ENCODE measurements at places on chromosomes 4 and X. TPM values are rescaled to one million over a fixed set of nuclear protein-coding genes. Genes with fewer than 3 reads are reported as not detected.

GRCh38 chr4:33628296-33628695, 2616.0 kb downstream of the ARAP2 start:
- no peak for DNase-seq

GRCh38 chr4:106371161-106371560, 2.6 kb upstream of the GIMD1 start:
- DNase-seq: no peak

- peak; percentile 49 for DNase-seq
Observed at GRCh38 chr4:39528061-39528465, 824 bp upstream of the UGDH start.

GRCh38 chr4:140556372-140557085, 12.2 kb downstream of the UCP1 start:
- no peak for DNase-seq

DNA sequence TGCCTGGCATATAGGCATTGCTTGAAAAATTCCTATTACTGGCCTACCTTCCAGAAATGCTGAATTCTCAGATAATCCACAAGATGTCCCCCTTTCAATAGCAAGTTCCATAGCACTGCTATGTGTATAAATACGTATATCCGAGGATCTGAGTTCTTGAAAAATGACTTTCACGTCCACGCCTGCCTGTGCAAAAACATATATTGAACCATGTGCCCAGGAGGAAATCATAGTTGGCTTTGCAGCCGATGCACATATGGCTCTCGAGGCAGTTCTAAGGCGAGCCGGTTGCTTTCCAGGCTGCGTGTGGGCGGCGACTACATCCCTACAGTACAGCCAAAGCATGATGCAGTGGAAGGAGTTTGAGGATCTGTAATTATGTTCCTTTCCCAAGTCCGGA, 55.4 kb upstream of the ESX1 start:
- no peak for DNase-seq

DNA sequence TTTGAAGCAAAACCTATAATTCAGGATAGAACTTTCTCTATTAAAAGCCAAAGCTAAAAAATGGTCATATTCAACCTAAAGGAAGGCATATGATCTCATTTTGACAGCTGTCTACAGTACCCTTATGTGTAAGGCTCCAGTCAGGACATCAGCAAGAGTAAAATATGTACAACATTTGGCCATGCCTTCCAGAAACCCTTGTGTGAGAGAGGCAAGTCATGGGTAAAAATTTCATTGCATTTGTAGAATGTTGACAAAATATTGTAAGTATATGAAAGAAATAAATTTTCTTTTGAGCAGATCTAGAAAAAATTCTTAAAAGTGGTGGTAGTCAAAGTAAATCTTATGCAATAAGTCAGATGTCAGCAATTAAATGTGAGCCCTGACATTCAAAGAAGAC, 132.3 kb downstream of the SLC39A8 start:
- no peak for DNase-seq

DNA sequence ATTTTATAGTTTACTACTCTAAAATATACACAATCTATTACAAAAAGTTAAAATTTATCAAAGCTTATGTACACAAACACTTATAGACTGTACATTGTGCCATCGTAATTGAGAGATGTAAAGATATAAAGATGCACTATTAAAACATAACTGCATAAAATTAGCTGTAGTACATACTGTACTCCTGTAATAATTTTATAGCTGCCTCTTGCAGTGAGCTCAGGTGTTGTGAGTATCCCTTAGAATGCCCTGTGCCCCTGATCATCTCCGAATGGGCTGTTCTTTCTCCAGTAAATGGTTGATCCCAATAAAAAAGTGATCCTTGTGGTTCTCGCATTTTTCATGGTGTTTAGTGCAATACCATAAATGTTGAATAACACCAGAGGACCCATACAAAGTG, 101.2 kb downstream of the TMEM164 start:
- no peak for DNase-seq

- DNase-seq: no peak
Observed at GRCh38 chr4:147617841-147618691, 869 bp downstream of the TMEM184C start.

DNA sequence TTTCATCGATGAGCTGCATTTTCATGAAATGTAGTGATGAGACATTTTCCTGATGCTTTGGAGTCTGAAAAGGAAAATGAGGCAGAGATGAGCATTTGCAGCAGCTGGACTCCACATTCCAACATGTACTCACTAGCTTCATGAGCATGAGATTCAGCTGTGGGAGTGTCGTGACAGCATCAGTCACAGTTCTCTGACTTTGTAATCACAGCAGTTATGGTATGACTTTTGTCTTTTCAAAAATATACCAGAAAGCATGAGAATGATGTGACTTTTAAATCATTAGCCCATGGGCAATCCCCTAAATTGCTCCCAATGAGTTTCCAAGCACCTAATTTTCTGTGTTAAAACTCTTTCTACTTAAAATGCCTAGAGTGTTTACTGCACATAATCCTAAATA, 18.3 kb upstream of the MSL3 start:
- DNase-seq: no peak

DNA sequence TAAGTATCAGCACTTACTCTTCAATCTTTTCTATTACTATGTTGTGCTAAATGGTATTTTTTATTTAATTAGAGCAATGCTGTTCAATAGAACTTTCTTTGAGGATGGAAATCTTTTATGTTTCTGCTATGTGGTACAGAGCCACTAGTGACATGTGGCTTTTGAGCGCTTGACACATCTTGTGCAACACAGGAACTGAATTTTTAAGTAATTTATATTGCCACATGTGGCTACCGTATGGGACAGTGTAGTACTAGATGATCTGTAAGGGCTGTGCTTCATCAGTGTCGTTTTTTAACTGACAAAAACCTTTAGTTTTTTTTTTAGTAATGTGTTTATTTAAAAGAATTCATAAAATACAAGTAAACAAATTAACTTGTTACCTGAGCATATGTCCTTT, 22.4 kb downstream of the HPRT1 start:
- DNase-seq: no peak

DNA sequence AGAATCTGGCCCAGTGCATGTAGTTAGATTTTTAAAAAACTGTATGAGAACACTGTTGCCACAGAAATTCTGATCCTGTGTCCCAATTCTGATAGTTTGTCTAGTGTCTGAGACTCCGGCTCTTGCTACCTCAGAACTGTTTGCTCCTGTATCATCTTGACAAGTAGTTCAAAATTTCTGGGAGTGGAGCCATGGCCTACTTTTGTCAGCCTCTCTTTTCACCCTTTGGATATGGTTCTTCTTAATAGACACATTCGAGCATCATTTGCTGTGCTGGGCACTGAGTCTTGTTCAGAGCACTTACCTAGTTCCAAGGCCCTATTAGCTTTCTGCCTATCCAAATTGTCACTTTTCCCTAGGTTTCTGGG, 46.9 kb downstream of the ATP10D start:
- DNase-seq: no peak

- no peak for DNase-seq
Observed at GRCh38 chr4:8290701-8290970, 21.1 kb downstream of the HTRA3 start.

GRCh38 chr4:5019274-5019673, at the start of gene CYTL1:
CYTL1 (minus strand) TSS chr4:5019458; CDS start chr4:5019445, 13 bp downstream.
- no peak for DNase-seq

GRCh38 chr4:108072300-108072699, 82.6 kb downstream of the HADH start:
- DNase-seq: no peak

DNA sequence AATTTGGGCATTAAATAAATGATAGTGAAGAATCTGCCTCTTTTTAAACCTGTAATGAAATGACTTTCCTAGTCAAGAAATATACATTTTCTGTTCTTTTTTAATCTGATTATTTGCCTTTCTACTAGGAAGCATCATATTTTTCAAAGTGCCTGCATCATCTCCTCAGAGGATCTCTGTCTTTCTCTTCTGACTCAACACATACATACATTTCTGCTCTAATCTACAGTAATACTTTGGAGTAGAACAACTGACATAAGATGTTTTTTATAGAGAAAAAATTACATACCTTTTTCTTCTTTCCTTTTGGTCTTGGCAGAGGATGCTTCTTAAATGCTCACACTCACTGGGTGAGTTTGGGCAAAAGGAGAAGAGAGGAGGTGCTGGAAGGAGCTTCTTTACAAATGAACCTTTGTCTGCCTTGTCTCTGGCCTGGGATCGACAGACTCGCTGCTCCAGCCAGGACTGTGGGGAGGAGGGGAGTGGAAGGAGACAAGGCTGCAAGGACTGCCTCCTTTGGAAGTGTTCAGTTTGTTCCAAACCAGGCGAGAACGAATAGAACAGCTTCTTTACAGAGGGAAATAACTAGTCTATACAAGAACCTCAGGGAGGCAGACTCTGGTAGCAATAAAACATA, at the start of gene SCRG1:
Gene SCRG1 (minus strand): TSS at position 338 of the 637 bp plus-strand sequence. CDS start 7,702 bp downstream, outside the sequence.
- DNase-seq: no peak

DNA sequence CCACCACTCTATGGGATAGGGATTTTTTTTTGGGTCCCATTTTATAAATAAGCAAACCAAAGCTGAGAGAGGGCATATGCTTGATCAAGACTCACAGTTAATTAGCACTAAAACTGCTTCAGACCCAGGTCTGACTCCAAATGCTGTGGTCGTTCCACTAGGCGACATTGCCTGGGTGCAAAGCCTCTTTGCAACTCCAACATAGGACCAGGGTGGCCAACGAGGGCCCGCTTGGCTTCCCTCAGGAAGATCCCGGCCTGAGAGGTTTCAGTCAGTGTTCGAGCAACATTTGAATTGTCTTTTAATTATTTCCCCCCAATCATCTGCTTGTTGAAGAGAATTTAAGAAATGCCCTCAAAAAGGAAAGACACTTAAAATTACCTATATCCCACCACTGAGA, 11.2 kb downstream of the PJA1 start:
- no peak for DNase-seq

- no peak for DNase-seq
Observed at GRCh38 chr4:149896432-149896831, 80.8 kb upstream of the IQCM start.

Gene TCEAL7
- 35.8 TPM for polyA plus RNA-seq

Gene MAGED4B
- polyA plus RNA-seq: 58.6 TPM

Gene FRMPD3
- 0.01 TPM for polyA plus RNA-seq

Gene HHIP
- polyA plus RNA-seq: 3.6 TPM

Gene TRIM75
- not detected for polyA plus RNA-seq

Gene APEX2
- 15.8 TPM for polyA plus RNA-seq

Gene S100G
- not detected for polyA plus RNA-seq

Gene HSFX4
- not detected for polyA plus RNA-seq

Gene CSAG3
- not detected for polyA plus RNA-seq

Gene TRIML2
- 0.07 TPM for polyA plus RNA-seq

Gene MAGEB10
- not detected for polyA plus RNA-seq

Gene FHDC1
- 0.12 TPM for polyA plus RNA-seq

Gene PDLIM3
- 15.4 TPM for polyA plus RNA-seq
